Globus pallidus (tissue), 1 donor: ENCODE measurements at places on chromosomes 16 and 17.

DNA sequence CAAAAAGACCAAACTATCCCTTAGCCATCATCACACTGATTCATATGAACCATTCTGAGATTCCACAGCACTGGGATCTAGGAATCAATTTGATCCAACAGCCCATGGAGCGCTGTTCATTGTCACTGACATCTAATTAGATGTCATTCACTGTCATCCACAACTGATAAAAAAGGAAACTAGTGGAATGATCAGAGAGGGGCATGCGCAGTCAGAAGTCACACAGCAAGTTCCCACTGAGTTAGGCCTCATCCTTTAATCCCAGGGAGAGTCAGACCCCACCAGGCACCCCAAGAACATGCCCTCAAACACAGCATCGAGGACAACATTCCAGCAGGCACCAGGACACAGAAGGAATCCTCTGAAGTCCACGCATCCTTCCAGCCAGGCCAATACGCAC, 88.5 kb downstream of the ZNF423 start:
- no peak for DNase-seq

DNA sequence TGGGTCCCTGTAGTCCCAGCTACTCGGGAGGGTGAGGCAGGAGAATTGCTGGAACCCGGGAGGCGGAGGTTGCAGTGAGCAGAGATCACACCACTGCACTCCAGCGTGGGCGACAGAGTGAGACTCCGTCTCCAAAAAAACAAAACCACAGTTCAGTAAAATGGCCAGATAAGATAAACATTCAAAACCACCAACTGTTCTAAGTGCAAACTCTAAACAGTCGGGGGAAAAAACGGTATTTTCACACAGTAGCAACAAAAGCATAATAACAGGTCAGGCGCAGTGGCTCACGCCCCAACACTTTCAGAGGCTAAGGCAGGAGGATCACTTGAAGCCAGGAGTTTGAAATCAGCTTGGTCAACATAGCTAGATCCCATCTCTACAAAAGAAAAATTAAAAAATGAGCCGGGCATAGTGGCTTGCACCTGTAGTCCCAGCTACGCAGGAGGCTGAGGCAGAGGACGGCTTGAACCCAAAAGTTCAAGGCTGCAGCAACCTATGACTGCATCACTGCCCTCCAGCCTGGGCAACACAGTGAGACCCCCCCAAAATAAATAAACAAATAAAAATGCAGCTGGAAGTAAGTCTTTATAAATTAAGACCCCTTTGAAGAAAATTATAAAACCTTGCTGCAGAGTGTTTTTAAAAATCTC, 10.8 kb upstream of the HASPIN start:
- DNase-seq, result no peak

- no peak for DNase-seq
Observed at GRCh38 chr17:9230346-9230745, 209.0 kb downstream of the NTN1 start.

- DNase-seq, result no peak
Observed at GRCh38 chr17:10369239-10369638, 3.6 kb downstream of the MYH13 start.

GRCh38 chr16:55501549-55502322, 7.1 kb upstream of the LPCAT2 start:
- no peak for DNase-seq

GRCh38 chr16:2860826-2861567, 3.0 kb upstream of the PRSS22 start:
- no peak for DNase-seq

- DNase-seq, result no peak
Observed at GRCh38 chr17:79979221-79979741, 56.4 kb downstream of the TBC1D16 start.

- no peak for DNase-seq
Observed at GRCh38 chr16:15900901-15901500, 12.6 kb upstream of the CEP20 start.

GRCh38 chr17:14038206-14038605, 31.1 kb upstream of the COX10 start:
- no peak for DNase-seq

DNA sequence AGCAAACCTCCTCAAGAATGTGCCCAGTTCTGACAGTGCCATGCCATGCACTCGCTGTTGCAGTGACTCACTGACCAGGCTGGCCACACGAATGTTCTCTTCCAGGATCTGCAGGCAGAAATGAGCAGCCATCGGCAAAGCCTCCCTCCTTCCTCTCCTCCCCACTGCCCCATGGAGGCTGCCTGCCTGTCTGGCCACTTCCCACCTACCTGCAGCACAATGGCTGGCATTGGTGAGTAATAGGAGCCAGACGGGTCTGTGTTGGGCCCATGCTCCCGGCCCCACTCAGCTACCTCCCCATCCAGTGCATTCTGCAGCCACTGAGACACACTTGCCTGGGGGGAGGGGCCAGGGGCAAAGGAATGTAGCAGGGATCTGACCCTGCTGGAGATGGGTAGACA, 2.8 kb upstream of the MATCAP1 start:
- no peak for DNase-seq

DNA sequence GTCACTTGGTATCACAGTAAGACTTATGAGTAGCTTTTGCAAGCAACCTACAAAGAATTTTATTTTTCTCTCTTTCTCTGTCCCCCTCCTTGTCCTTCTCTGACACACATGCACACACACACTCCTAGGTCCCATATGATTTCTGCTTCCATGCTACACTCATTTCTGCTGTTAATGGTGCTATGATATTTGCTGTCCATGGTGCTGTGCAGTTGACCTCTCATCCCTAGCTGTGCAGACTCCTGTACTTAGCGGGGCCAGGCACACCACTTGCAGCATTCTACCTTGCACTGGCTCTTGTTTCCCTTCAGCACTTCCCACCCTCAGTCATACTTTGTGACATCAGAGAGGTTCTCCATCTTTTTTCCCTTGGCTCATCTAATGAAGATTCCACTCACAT, 158.9 kb upstream of the CNTNAP4 start:
- no peak for DNase-seq

DNA sequence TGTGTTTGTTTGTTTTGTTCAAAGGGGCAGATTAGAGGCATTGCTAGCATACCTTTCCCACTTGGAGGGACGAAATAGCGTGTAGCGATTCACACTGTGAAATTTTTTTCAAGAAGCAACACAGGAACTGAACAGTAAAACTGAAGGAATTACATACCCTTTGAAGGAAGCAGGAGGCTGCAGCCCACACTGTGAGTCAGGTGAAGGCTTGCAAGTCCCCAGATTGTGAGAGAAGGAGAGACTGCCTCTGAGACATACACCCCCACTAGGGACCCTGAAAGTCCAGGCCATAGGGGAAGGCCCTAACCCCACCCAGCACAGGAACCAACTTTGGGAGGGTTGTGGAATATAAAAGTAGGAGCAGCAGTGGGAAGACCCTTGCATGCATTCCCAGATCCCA, 69.6 kb upstream of the HS3ST3A1 start:
- no peak for DNase-seq

DNA sequence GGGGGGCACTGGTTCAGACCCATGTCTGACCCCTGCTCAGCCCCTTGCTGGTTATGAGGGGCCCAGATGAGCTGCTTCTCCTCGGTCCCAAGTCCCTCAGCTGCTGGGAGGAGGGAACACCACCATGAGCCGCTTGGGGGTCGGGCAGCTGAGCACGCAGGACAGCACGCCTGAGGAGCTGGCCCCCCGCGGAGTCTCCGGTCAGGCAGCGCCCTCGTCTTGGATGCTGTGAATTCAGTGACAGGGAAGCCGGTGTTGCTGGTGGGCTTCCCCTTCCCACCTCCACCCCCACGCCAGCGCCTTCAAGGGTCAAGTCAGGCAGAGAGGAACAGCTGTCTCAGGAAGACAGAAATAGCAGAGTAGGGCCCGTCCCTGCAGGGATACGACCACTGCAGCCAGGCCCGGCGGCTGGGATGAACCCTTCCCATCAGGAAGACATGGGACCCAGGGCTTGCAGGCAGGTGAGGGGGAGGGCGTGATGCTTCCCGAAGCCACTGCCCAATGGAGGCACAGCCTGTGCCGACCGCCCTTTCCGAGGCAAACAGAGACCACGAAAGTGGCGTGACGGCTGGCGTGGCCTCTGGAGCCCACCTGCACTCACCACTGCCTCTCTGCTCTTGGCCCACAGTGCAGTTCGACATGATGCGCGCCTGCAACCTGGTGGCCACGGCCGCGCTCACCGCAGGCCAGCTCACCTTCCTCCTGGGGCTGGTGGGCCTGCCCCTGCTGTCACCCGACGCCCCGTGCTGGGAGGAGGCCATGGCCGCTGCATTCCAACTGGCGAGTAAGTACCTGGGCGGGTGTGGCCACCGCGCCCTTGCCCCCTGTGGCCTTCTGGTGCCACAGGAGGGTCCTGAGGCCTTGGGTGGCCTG, 8.1 kb downstream of the TMEM204 start:
- DNase-seq, result no peak

- no peak for DNase-seq
Observed at GRCh38 chr17:55830699-55831471, 80.0 kb downstream of the PCTP start.

DNA sequence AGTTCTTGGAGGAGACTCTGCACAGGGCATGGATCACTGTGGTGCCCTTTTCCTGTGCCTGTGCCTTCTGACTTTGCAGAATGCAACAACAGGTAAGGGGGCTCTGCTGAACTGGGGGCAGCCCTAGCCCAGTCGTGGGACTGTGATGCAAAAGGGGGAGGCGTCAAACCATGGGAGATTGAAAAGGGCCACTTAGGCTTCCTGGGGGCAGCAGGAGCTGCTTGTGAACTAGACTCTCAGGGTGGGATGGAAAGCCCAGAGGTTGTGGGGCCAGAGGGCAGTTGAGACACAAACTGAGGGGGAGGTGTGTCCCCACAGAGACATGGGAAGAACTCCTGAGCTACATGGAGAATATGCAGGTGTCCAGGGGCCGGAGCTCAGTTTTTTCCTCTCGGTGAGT, 19.6 kb downstream of the ADGRG5 start:
- DNase-seq, result no peak

- DNase-seq, result no peak
Observed at GRCh38 chr17:62919388-62919787, 46.6 kb upstream of the TANC2 start.

- no peak for DNase-seq
Observed at GRCh38 chr17:54013072-54013471, 190.3 kb downstream of the KIF2B start.

- DNase-seq, result no peak
Observed at GRCh38 chr17:35740997-35741931, 9.8 kb downstream of the RASL10B start.

GRCh38 chr16:29819506-29819905, 756 bp upstream of the MVP start:
- no peak for DNase-seq

DNA sequence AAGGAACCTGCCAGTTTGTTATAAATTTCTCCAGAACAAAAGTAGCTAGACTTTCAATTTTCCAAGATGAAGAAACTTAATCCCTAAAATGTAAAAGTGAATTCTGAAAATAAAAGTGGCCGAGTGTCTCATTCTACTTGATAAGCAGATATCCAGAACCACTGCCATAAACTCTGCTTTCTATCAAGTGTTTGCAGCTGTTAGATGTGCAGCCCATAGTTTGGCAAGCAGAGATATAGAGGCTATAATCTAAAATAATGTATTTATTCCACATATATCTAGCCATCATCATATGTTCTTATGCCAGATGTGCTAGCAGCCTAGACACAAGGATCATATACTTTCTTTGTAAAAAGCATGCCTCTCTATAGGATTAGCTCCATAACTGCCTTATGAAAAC, 14.7 kb upstream of the FBXL20 start:
- no peak for DNase-seq

DNA sequence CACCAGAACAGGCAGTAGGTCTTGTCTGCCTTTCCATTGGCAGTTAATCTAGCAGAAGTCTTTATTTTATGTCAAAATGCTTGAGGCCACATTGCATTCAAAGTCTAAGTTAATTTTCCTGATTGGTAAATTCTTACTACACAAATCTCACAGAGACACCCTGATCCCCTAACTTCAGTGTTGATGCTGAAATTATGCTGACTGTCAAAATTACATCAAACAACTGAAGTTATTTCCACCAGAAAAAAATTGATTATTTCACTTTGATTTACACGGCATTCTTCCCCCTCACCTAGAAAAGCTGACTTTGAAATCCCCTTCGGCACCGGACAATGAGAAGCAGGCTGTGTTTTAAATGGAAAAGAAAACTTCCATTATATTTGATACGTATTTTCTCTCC, 99.1 kb downstream of the MAF start:
- DNase-seq, result no peak

- DNase-seq, result peak; percentile 16
Observed at GRCh38 chr17:8785547-8786413, 13.4 kb downstream of the MFSD6L start.

DNA sequence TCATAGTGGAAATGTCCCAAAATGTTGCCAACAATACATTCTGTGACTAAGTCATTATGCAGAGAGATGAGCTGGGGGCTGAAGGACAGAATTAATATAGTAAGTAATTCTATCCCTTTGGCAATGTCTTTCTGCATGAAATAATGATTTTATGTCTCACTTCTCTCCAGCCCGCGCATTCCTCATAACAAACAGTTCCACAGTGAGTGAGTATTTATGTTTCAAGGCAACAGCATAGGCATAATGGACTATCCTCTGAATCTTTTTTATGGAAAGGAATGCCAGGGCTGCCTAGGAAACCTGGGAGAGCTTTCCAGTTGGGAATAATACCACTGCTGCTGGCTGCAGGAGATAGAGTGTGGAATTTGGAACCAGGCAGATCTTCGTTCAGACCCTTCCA, 477.7 kb downstream of the HS3ST4 start:
- DNase-seq, result no peak

GRCh38 chr17:66518108-66518507, 215.7 kb downstream of the PRKCA start:
- no peak for DNase-seq

DNA sequence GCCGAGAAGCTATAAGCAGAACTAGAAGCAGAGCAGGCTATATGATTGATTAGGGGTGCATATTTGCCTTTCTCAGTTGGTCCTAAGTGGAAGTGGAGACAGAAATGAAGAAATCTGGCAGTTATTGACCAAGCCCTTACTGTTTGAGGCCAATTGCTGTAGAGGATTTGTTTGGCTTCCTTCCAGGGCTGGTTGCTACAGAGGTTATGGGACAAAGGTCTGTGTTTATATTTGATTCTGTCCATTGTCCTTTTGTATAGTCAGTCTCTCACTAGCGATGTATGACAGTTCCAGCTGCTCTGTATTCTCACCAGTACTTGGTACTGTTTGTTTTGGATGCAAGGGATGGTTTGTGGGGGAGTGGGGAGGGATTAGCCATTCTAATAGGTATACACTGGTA, 7.3 kb upstream of the ALOX15 start:
- DNase-seq, result peak; percentile 19
